ENCODE measurements at places on chromosomes 7 and 10. TPM values are rescaled to one million over a fixed set of nuclear protein-coding genes. Genes with fewer than 3 reads are reported as not detected.
A peak's percentile ranks its signal among the peaks of the same experiment; 100 is the strongest.

DNA sequence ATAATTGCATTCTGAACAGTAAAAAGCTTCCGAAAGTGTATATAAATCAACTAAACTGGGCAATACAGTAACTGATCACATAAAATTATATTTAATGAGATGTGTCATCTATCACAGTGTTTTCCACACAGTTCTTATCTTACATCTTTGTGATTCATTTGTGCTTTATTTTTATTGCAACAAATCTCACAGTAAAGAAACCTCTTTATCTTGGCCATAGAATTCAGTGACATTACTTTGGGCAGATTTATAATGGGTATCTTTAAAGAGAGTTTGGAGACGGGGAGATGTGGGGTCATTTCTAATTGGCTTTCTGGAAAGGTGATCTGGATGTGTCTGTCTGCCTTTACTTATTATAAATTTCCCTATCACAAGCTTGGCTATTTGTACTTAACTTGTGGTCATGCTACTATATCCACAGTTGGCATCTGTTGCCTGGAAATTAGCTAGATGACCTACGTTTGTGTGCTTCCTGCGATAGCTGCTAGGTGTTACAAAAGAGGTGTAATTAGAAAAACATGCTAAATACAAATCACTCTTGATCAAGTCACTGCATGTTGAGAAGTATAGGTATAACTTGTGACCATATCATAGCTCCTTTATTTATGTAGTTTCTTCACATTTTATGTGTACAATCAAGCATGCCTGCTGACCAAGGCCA lies 123.8 kb downstream of the ARID5B start:
- no peak overlapping the region for H3K27ac ChIP-seq
- H3K4me3 ChIP-seq: no peak overlapping the region
- no peaks in the 10 kb centered on the region for H3K27me3 ChIP-seq
- H3K36me3 ChIP-seq: no peaks in the 10 kb centered on the region
- peaks cover 18% of the 10 kb centered on the region for H3K4me1 ChIP-seq

PPP1R17 gene
- polyA plus RNA-seq: 2.0 TPM

DNA sequence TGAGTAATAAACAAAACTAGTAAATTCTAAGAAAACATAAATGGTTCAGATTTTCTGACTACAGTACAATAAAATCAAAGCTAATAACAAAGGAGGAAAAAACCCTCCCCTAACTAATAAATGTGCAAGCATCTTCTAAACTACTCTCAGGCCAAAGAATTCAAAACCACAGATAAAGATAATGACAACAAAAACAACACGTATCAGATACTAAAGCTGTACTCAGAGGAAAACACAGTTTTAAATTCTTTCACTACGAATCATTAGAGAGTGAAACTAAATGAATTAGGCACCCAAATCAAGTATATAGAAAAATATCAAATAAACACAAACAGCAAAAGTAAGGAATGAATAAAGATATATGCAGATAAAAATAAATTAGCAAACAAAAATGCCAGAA lies 200.9 kb downstream of the TEX36 start:
- no peak overlapping the region for H3K27ac ChIP-seq
- H3K4me3 ChIP-seq: no peak overlapping the region
- no peaks in the 10 kb centered on the region for H3K27me3 ChIP-seq
- H3K4me1 ChIP-seq: no peaks in the 10 kb centered on the region
- H3K36me3 ChIP-seq: no peaks in the 10 kb centered on the region
- no peak for DNase-seq

DNA sequence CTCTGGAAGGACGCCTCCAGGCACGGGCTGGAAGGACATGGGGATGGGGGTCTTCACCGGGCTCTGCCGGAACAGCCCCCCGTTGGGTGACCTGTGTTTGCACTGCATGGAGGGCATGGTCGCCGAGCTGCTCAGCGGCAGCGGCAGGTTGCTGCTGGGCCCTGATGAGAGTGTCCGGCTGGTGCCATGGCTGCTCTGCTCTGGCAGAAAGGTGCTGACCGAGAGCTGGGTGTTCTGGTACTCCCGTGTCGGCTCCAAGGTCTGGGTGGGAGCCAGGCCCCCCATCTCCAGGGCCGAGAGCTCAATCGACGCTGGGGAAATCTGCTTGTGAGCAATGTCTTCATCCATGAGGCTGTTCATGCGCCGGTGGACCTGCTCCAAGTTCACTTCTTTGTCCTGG lies 764.3 kb downstream of the GRID1 start:
- H3K27me3 ChIP-seq: no peaks in the 10 kb centered on the region
- H3K36me3 ChIP-seq: no peaks in the 10 kb centered on the region
- H3K4me3 ChIP-seq: no peak overlapping the region
- H3K27ac ChIP-seq: no peak overlapping the region

MLXIPL gene
- not detected for polyA plus RNA-seq

- peaks cover 16% of the 10 kb centered on the region for H3K4me1 ChIP-seq
- H3K36me3 ChIP-seq: no peaks in the 10 kb centered on the region
- no peak for DNase-seq
Measured at GRCh38 chr10:15167411-15168290, 842 bp downstream of the NMT2 start.

DNA sequence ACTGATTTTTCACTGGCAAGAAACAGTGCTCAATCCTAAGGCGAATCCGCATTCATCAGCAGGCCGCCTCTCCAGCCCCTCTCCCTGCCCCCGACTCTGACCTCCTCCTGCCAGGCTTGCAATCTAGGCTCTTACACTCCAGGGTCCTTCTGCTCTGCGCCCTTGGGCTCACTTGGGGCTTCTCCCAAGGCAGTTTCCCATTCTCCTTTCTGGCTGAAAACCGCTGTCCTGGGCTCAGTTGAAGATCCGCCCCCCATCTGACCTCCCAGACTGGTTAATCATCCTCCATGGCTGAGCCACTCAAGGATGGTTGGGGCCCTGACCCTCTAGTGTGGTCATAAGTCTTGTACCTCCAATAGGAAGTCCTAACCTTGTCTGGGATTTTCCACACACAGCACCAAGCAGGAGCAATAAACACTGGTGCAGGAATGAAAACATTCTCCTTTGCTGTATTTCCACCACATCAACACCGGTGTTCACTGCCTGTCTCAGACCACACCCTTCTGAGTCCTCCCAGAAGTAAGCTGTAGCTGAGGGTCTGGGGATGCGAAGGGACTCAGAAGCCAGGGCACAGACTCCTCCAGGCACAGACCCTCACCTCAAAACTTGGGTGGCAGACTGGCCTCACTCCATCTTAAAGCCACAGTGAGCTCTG lies 42.4 kb downstream of the TNS3 start:
- no peak for DNase-seq
- peaks cover 17% of the 10 kb centered on the region for H3K4me1 ChIP-seq
- peaks cover 16% of the 10 kb centered on the region for H3K27me3 ChIP-seq
- no peak overlapping the region for H3K4me3 ChIP-seq
- H3K36me3 ChIP-seq: peaks cover 2% of the 10 kb centered on the region
- H3K27ac ChIP-seq: no peak overlapping the region

DNA sequence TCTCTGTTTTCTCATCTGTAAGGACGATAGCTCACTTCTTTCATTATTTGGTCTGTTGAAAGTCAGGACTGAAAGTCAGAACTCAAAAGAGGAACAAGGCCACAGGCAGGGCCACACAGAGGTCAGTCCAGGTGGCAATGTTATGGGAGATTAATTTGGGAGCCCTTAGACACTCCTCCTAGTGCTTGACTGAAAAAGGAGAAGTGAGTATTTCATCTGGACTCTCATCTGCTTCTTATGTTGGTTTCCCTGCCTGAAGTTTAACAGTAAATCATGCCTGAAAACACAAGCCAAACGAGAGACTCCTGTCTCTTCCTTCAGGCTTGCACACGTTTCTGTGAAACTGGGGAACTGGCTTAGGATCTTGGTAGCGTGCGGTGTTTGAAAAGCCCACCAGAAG lies 248.5 kb downstream of the BUB3 start:
- DNase-seq: peak; percentile 36
- peak overlapping the region; percentile 14 for H3K4me3 ChIP-seq
- H3K36me3 ChIP-seq: no peaks in the 10 kb centered on the region
- H3K27me3 ChIP-seq: no peaks in the 10 kb centered on the region

DNA sequence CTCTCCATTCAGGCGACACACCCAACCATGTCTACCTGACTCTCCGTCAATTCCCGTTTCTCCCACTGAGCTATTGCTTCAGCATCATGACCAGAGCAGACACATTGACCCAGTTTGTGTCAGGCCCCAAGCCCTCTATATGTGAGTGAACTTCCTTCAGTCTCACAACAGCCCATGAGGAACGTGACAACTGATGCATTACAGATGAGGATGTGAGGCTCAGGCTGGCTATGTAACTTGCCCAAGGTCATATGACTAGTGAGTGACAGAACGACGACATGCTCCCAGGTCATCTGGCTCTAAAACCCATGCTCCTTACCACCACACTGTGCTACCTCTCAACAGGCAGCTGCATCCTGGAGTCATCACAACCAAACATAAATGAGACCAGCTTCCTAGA lies 3.7 kb downstream of the TMEM140 start:
- peaks cover 12% of the 10 kb centered on the region for H3K36me3 ChIP-seq
- H3K4me3 ChIP-seq: no peak overlapping the region
- DNase-seq: peak; percentile 96
- peaks cover 60% of the 10 kb centered on the region for H3K4me1 ChIP-seq
- peak overlapping the region; percentile 88 for H3K27ac ChIP-seq

GRCh38 chr10:119112056-119112455 lies 8.1 kb downstream of the DENND10 start:
- no peak overlapping the region for H3K4me3 ChIP-seq
- H3K27ac ChIP-seq: peak overlapping the region; percentile 74
- peaks cover 70% of the 10 kb centered on the region for H3K36me3 ChIP-seq
- H3K27me3 ChIP-seq: no peaks in the 10 kb centered on the region

GRCh38 chr7:73683788-73684693 lies 644 bp downstream of the BUD23 start:
- peaks cover 42% of the 10 kb centered on the region for H3K36me3 ChIP-seq
- H3K4me3 ChIP-seq: peak overlapping the region; percentile 96
- DNase-seq: no peak
- no peaks in the 10 kb centered on the region for H3K27me3 ChIP-seq
- H3K27ac ChIP-seq: peak overlapping the region; percentile 23

DNA sequence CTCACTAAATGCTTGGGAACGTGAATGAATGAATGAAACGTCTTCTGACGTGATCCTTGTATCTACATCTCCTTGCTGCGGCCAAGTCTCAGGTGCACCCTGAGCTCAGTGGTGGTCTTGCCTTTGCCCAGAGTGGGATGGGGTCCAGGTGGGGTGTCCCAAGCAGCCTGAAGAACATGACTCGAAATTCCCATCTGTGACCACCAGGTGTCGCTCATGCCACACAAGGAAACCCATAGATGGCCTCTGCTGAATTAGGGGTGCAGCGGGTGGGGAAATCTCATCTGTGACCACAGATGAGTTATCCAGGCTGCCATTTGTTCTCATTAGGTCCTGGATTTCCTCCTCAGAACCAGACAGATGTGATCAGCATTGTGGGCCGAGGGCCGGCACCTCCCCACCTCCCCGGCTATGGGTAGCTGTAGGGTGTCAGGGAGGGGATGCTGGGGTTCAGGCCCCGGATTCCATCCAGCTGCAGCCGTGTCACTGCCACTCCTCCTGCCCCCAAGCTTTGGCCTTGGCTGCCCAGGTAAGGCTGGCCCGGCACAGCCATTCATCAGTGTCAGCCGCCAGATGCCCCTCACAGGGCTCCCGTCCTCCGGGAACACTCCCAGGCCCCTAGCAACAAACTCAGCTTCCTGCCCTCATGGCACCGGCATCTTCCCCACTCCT lies 21.0 kb upstream of the GNA12 start:
- DNase-seq: peak; percentile 83
- peaks cover 32% of the 10 kb centered on the region for H3K4me1 ChIP-seq
- no peaks in the 10 kb centered on the region for H3K36me3 ChIP-seq
- peaks cover 8% of the 10 kb centered on the region for H3K27me3 ChIP-seq

- no peak overlapping the region for H3K4me3 ChIP-seq
- H3K4me1 ChIP-seq: peaks cover 17% of the 10 kb centered on the region
- H3K27ac ChIP-seq: no peak overlapping the region
- H3K27me3 ChIP-seq: no peaks in the 10 kb centered on the region
- DNase-seq: no peak
- no peaks in the 10 kb centered on the region for H3K36me3 ChIP-seq
Measured at GRCh38 chr10:77560471-77560870, 77.1 kb downstream of the KCNMA1 start.

GRCh38 chr10:75950997-75951589 lies 519.7 kb downstream of the LRMDA start:
- DNase-seq: no peak
- no peak overlapping the region for H3K27ac ChIP-seq
- H3K4me1 ChIP-seq: peaks cover 31% of the 10 kb centered on the region
- no peaks in the 10 kb centered on the region for H3K36me3 ChIP-seq
- H3K4me3 ChIP-seq: no peak overlapping the region

FAM185A gene
- 6.8 TPM for polyA plus RNA-seq

VAX1 gene
- polyA plus RNA-seq: not detected

- DNase-seq: no peak
- H3K4me3 ChIP-seq: no peak overlapping the region
- H3K36me3 ChIP-seq: no peaks in the 10 kb centered on the region
- H3K27ac ChIP-seq: no peak overlapping the region
Measured at GRCh38 chr10:16653224-16653623, 131.5 kb upstream of the C1QL3 start.

- H3K27ac ChIP-seq: no peak overlapping the region
- peaks cover 10% of the 10 kb centered on the region for H3K4me1 ChIP-seq
- H3K4me3 ChIP-seq: no peak overlapping the region
- H3K36me3 ChIP-seq: no peaks in the 10 kb centered on the region
- peaks cover 4% of the 10 kb centered on the region for H3K27me3 ChIP-seq
Measured at GRCh38 chr10:17004801-17005380, 124.7 kb downstream of the CUBN start.

GRCh38 chr7:43658718-43659548 lies 70.4 kb downstream of the COA1 start:
- H3K36me3 ChIP-seq: peaks cover 8% of the 10 kb centered on the region
- no peak overlapping the region for H3K4me3 ChIP-seq
- H3K27ac ChIP-seq: no peak overlapping the region
- no peaks in the 10 kb centered on the region for H3K27me3 ChIP-seq

- no peak overlapping the region for H3K4me3 ChIP-seq
- H3K36me3 ChIP-seq: no peaks in the 10 kb centered on the region
- no peaks in the 10 kb centered on the region for H3K27me3 ChIP-seq
- DNase-seq: no peak
Measured at GRCh38 chr10:65231148-65231547, 1694.7 kb upstream of the LRRTM3 start.

- H3K27ac ChIP-seq: no peak within 1 kb of the TSS
- peaks cover 11% of the 10 kb centered on the region for H3K4me1 ChIP-seq
- H3K36me3 ChIP-seq: no peaks in the 10 kb centered on the region
- H3K4me3 ChIP-seq: peak within 1 kb of the TSS; percentile 34
- peaks cover 11% of the 10 kb centered on the region for H3K27me3 ChIP-seq
Measured at GRCh38 chr10:70132098-70133029, at the start of gene AIFM2. Gene AIFM2, minus strand, starts transcription at chr10:70132825. Its CDS starts 8,741 bp downstream, at chr10:70124084.

MSMB gene
- polyA plus RNA-seq: not detected

DNA sequence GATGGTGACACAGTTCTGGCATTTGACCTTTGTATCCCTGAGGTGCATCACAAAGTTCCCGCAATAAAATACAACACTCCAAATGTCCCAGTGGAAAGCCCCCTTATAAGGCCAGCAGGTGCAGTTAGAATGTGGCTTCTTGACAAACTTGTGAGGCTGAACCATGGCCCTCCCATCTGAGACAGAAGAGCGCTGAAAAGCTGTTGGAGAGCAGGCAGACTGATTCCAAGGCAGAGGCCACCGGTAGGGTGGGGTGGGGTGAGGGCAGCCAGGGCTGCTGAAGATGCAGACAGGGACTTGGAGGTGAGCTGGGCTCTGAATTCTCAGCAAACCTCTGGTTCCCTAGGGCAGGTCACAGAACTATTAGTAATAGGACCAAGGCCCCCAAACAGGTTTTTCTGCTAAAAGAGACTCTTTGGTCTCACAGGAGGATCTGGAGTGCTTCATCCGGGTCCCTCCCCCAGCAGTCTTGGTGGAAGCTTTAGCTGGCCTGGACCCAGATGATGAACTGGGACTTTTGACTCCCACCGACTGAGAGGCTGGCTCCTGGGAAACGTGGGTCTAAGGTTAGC lies 15.6 kb upstream of the CHST3 start:
- no peaks in the 10 kb centered on the region for H3K4me1 ChIP-seq
- no peaks in the 10 kb centered on the region for H3K27me3 ChIP-seq
- no peak overlapping the region for H3K27ac ChIP-seq
- DNase-seq: no peak
- H3K36me3 ChIP-seq: no peaks in the 10 kb centered on the region
